ENCODE measurements at places on chromosomes 4 and X.
A peak's percentile ranks its signal among the peaks of the same experiment; 100 is the strongest.

DNA sequence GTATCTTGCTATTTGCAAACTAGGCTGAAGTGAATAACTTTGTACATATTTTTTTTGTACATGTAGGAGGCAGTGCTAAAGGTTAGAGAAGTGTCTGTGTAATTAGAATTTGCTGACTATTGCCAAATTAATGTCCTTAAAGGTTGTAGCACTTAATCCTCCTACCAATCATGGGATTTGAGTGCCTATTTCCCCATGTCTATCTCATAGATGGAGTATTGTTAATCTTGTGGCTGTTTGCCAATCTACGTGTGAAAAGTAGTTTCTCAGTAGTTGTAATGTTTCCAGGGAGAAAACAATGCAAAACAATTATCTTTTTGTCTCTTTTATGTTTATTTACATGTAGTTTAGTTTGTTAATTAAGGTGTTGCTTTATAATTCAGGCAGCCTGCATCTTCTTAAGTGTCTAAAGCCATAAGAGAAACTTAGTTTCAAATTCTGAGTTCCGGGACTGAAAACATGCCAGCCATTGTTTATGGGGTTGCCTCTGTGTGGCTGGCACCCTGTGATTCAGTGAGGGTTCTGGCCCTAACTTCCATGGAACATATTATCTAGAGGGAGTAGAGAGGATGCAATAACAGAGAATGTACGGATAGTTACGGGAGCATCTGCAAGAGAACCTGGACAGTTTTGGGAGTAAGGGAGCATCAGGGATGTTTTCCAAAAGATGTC, 142.4 kb downstream of the KLHL8 start:
- ATAC-seq = no peak

- no peak for ATAC-seq
Observed at GRCh38 chrX:17842769-17843525, 18.2 kb downstream of the RAI2 start.

DNA sequence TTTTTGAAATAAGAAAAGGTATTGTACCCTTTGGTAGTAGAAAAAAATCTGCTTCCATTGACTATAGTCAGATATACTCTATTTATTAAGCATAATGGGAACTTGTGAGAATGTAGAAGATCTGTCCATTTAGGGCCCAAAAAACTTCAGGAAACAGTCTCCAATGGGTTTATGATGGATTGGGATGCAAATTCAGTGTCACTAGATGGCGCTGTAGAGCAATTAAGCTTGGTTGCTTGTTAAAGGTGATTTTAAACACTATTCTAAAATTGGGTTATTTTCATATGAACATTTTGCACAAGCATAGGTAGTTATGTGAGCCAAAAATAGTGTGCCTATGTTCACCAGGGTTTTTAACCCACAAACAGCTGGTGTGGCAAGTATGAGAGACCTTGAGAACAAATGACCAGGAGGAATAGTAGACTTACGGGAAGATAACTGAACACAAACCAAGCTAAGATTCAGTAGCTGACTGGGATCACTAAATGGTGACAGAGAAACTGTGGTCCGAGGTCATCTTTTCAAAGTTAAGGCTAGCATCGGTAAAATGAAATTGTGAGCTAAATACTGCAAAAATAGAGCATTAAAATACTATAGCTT, 80.3 kb upstream of the LSM6 start:
- no peak for ATAC-seq

DNA sequence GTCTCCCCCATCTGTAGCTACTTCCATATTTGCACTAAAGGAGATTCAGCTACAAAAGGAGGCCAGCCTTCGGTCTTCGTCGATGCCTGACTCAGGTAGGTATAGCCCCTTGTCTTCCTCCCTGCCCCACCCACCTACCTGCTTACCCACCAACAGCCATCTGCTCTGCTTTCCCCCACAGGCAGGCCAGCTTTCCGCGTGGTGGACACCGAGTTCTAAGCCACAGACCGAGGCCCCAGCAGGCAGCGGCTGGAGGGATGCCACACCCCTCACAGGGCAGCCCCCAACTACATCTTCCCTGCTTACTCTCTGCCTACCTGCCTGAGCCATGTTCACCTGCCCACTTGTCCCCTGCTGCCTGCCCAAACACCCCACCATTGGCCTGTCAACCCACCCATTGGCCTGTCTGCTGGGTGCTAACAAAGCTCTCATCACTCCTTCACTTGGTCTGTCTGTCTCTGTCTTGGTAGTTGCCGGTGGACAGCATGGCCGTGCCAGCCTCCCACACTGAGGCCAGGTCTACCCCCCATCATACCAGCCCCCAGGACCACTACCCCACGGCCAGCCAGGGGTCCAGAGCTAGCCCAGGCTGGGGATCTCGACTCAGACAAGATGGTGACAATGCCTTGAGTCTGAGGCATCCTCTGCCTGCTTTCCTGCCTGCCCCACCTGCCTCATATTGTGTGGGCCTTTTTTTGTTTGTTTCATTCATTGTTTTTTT, 4.1 kb upstream of the USP11 start:
- no peak for ATAC-seq

GRCh38 chrX:151694661-151695582, at the start of gene PRRG3:
TSS of gene PRRG3 (plus strand) at chrX:151695458. CDS start at chrX:151698815, 3,357 bp downstream.
- no peak for ATAC-seq

- ATAC-seq = no peak
Observed at GRCh38 chr4:89249313-89249712, 58.3 kb downstream of the GPRIN3 start.

DNA sequence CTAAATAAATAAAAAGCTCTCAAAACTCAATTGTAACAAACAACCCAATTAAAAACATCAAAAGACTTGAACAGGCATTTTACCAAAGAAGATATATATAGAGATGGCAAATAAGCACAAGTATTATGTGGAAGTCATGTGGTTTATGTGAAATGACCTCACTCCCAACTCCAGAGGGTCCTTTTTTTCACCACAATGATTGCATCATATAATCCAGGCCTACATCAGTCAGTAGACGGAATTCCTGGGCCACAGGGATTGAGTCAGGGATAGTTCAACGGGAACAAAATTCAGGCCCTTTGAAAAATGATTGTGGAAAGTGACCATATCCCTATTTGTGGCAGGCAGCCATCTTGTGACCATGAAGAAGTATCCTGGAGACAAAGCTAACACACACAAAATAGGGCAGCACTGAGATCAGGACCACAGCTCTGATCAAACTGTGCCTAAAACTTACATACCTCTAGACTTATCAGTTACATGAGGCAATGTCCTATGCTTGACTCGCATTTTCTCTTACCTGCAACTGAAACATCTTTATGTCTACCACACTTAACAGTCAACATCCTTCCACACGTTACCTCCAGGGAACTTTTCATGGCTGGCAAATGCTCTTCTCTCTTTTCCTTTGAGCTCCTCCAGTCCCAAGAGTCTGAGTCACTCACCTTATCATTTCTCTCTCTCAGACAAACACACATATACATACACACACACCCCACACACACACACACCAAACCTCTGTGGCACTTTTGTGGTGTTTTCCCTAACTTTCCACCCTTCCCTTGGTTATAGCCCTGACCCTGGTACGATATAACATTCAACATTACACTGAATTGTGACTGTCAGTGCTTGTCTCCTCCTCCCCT, 113.5 kb downstream of the PHF8 start:
- no peak for ATAC-seq

GRCh38 chr4:80897537-80898303, 132.8 kb upstream of the BMP3 start:
- ATAC-seq = peak; percentile 36

DNA sequence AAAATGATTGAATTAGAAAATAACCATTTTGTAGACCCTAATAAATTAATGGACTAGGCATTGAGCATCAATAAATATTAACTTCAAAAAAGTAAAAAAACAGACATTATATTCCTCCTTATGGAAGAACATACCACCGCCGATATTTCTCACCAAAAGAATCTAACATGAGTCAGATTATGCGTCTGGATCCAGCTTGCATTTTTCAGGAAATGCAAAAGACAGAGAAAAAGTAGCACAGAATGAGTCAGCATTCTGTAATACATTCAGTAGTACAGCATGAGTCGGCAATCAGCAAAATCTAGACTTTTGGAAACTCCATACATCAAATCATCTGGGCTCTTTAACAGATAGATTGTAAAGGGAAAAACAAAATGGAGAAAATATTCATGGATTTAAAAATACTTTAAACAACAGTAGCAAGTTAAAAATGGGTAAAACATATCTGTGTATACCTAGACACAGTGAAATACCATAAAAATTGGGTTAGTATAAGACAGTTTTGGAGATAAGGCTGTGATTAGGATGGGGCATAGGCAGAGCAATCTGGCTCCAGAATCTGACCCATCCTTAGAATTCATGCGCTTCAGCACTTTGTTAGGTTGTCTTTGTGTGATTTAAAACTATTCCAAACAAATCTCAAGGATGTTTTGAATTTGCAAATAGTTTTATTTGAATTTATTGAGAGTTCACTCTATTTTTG, 633.0 kb upstream of the FAM241A start:
- no peak for ATAC-seq

DNA sequence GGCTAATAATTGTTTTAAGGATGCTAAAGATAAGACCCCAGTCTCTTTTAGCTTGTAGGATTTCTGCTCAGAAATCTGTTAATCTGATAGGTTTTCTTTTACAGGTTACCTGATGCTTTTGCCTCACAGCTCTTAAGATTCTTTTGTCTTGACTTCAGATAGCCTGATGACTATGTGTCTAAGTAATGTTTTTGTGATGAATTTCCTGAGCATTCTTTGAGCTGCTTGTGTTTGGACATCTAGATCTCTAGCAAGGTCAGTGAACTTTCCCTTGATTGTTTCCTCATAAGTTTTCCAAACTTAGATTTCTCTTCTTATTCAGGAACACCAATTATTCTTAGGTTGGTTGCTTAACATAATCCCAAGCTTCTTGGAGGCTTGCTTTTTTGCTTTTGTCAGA, 104.1 kb downstream of the ZNF518B start:
- no peak for ATAC-seq

- ATAC-seq = no peak
Observed at GRCh38 chr4:158681629-158682028, 9.5 kb downstream of the ETFDH start.

GRCh38 chr4:32161392-32161791, 1441.2 kb downstream of the PCDH7 start:
- ATAC-seq = no peak

GRCh38 chr4:37415845-37416369, 171.4 kb downstream of the NWD2 start:
- no peak for ATAC-seq

- ATAC-seq = no peak
Observed at GRCh38 chr4:116343809-116344208, 741.6 kb downstream of the TRAM1L1 start.

- no peak for ATAC-seq
Observed at GRCh38 chr4:23171976-23172375, 479.2 kb downstream of the GBA3 start.

DNA sequence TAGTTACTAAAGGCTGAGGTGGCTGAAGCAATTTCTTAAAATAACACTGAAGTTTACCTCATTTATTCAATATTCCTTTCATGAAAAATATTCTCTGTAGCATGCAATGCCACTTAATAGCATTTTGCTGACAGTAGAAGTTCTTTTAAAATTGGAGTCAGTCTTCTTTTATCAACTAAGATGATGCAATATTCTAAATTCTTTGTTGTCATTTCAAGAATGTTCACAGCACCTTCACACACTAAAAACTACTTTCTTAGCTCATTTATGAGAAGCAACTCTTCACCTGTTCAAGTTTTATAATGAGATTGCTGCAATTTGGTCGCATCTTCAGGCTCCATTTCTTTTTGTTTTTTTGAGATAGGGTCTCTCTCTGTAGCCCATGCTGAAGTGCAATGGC, 48.8 kb downstream of the ANAPC10 start:
- ATAC-seq = no peak

- ATAC-seq = no peak
Observed at GRCh38 chr4:20037745-20038144, 214.0 kb upstream of the SLIT2 start.

GRCh38 chr4:112520598-112521122, 4.7 kb upstream of the NEUROG2 start:
- ATAC-seq = no peak

- ATAC-seq = no peak
Observed at GRCh38 chr4:36716874-36717273, 435.5 kb downstream of the DTHD1 start.

DNA sequence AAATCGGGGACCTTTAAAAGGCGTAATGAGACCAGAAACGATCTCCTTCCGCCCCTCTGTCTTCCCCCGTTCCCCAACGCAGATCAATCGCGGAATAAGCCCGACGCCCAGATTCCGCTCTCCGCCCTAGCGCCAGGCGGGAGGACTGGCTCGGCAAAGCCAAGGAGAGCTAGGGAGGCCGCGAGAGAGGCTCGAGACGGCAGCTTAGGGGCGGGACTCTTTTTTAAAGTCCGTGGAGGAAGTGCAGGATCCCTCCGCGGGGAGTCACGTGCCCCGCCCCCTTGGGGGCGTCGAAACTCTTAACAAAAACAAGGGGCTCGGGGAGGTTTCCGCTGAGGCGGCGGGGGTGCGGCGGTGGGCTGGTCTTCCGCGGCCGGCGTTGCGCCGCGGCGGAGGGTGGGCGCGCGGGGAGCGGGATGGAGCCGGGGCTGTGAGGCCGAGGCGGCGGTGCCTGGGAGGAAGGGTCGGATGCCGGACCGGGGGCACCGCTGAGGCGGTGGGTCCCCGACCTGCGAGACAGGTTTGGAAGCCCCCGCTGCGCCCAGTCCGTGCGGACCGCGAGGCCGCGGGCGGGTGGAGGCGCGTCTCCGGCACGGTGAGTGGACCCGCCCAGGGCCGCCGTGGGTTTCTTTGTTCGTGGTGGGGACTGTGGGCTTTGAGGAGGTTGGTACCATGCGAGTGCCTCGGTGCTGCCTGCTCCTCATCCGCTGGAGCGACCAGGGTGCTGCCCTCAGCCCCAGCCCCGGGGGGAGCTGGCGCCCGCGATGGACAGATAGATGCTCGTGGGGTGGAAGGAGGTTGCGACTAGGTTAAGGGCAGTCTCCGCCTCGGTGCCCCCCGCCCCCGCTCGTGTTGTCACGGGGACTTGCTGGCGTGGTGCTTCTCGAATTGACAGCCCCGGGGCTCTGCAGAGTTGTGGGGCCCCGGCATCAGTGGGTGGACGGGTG, at the start of gene CCNG2:
CCNG2 (plus strand) TSS at position 296 of the 947 bp plus-strand sequence. CDS start 1,326 bp downstream, outside the sequence.
- peak; percentile 63 for ATAC-seq

DNA sequence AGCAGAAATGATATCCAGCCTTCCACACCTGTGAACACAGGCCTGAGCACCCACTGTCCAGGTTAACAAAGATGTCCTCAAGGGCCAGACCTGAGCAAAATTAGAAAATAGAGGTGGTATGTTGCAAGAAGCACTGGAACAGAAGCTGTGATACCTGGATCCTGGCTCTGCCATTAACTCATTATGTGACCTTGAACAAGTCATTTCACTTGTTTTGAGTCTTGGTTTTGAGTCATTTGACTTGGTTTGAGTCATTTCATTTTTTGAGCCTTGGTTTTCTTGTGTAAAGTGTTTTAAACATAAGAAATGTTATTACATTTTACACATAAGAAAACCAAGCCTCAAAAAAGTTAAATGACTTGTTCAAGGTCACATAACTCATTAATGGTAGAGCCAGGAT, 2.9 kb upstream of the NWD2 start:
- no peak for ATAC-seq
